Fibroblast of skin of right quadriceps (primary cell): ENCODE measurements at places on chromosomes 5 and 9.

DNA sequence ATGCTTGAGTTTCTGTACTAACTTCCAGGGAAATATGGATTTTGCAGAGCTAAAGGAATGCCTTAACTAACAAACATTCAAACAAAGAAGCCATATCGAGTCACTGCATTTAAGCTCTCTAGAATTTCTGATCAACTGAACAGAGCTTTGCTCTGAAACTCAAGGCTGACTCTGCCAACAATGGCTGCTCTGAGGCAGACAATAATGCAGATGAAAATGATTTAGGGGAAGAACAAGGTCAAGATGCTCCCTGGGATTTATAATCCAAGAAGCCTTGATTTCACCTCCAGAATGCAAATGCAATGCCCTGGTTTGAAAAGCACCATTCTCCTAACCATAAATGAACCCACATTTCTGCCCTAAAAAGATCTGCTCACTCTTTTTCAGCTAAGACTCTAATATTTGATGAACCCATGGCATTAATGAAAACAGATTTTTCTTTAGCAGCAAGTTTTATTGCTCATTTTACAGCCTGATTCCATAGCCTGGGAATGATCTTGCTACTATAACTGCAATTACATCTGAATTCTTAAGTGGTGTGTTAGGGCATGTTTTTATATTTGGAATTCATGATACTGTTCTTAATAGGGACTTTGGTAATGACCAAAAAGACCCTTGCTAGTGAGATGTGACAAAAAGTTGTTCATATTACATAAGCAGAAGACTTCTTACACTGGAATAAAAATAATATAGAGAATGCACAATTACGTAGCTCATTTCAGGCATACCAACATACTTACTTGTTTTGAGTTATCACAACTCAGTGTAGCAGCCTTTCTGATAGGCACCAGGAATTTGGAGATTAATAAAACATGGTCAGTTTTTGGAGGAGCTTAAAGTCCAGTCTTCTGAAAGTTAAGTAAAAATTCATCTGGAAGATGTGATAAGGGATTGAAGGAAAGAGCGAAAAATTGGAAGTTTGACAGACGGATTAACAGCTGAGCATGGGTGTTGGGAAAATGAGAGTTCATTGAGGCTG is 169.4 kb downstream of the TRPM3 start:
- peak; percentile 39 for DNase-seq

GRCh38 chr5:173853370-173854131 is 34.6 kb upstream of the CPEB4 start:
- no peak for DNase-seq

DNA sequence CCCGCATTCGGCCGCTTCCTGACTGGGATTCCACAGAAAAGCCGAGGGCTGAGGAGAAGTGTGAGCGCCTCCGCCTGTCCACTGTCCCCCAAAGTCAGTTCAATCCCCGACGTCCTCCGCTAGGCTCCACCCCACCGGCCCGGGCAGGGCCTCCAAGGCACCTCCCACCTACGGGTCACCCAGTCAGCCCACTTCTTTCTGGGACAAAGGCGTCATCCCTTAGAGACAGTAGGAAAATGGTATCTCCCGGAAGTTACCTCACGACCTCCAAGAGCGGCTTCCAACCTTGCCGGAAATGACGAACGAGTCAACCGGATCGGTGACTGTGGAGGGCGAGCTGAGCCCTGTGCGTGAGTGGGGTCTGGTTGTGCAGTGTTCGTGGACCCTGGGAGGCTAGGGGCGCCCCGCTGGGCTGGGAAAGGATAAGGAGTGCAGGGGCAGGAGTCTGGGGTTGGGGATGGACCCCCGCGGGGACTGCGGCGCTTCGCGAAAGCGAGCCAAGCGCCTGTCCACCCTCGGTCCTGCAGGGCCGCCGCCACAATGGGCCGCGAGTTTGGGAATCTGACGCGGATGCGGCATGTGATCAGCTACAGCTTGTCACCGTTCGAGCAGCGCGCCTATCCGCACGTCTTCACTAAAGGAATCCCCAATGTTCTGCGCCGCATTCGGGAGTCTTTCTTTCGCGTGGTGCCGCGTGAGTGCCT is at the start of the genes GDF9 and UQCRQ:
Gene GDF9, minus strand, starts transcription at position 128 of the 704 bp plus-strand sequence. CDS start 1,936 bp downstream, outside the sequence.
Gene UQCRQ, plus strand, starts transcription at position 301 of the 704 bp plus-strand sequence. Its CDS starts 240 bp downstream, at position 541.
- DNase-seq, result peak; percentile 100

GRCh38 chr9:17251100-17251499 is 116.3 kb downstream of the CNTLN start:
- DNase-seq, result no peak

- peak; percentile 70 for DNase-seq
These were observed 236.9 kb downstream of the SAXO1 start for GRCh38 chr9:18795947-18796671.

DNA sequence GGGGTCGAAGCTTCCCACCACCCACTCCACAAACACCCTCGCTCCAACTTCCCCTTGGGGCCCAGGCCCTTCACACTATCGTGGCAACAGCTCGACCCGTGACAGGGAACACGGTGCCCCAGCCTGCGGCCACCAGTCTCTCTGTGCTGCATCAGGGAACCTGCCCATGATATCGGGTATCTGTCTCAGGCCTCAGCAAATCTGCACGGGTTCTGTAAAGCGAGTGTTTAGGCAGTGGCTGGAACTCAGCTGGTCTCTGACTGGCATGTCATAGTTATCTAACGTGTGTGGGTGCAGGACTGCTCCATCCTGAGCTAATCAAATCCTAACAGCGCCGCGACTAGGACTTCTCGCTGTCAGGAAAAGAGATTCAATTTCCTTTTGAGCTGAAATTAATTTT is 42.9 kb downstream of the DBH start:
- DNase-seq, result no peak

DNA sequence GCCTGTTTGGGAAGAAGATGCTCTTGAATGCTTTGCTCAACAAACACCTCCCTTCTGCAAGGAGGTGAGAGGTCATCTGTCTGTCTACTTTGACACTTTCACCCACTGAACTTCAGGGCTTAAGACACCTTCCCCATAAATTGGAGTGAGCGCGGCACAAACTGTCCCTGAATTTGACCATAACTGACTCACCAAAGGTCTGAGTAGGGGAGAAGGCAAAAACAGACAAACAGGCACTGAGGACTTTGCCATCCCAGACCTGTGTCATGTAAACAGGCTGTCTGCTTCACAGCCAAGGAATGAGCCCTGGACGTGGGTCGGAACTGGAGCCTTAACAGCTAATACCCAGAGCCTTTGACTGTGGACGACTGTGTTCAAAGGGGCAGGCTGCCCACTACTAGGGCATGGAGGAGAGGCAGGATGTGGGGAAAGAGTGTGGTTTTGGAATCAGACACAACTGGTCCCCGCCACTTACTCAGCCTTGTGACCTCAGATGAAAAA is 320.9 kb upstream of the KLF4 start:
- DNase-seq, result no peak

GRCh38 chr5:148090773-148091250 is 27.0 kb downstream of the SPINK5 start:
- DNase-seq, result no peak

DNA sequence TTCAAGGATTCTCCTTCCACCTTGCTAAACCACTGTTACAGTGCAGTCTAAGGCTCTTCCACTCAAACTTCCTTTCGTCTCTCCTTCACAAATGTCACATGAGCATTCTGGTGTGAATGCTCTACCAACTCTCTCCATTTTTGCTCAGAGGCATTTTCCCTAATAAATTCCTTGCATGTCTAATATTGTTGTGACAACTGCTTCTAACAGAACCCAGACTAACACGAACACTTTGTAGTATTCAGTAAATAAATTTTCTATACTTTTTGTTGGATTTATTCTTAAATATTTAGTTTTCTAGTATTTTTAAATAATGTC is 24.0 kb downstream of the RAPGEF6 start:
- no peak for DNase-seq

DNA sequence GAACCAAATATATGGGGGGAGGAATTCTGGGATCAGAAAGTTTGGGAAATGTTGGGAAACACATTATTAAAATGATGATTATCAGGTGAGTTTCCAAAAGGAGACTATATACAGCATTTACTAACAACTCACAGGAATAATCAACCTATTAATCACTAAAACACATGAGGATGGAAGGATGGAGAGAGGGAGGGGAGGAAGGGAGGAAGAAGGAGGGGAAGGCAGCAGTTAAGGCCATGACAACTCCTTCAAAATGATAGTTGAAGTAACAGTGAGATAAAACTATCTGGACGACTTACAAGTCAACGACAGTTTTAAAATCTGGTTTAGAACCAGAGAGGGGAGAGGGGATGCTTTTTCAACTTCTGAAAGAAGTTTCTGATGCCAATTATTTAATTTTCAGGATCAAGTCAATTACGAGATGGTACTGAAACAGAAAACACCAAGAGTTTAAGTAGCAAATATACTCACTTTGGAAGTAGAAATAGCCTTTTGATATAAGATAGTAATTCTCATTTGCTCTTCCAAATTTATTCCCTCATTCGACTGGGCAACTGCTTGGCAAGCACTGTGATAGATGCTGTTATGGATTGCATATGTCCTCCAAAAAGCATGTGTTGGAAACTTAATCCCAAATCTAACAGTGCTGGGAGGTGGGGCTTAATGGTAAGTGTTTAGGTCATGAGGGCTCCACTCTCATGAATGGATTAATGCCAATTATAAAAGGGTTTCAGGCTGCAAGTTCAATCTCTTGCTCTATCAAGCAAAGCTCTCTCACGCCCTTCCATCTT is 30.4 kb downstream of the FBXW11 start:
- no peak for DNase-seq

GRCh38 chr5:134127376-134127861 is 12.9 kb downstream of the TCF7 start:
- DNase-seq, result no peak

GRCh38 chr5:67052034-67052433 is 144.6 kb downstream of the CD180 start:
- DNase-seq, result no peak

DNA sequence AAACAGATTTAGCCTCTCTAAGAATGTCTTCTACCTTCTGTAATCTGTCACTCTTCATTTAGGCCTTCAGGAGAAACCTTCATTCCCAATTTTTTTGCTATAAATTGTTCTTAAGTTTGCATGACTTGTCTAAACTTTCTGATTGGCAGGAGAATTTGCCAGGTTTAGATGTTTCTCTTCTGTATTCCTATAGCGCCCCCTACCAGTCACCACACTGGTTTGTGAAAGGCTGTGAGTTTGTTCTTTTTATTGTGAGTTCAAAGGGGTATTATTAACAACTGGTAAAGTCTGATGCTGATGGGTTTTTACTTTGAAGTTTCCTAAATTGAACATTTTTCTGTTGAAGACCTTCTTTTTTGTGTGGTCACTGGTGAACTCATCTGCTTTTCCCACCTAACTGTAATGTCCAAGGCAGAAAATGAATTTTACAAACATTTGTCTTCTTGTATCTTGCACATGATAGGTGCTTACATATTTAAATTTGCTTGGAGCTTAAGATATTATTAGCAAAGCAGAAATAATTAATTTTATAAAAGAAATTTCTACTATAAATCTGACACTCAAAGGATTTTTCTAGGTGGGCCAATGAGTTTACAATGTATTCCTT is 18.4 kb upstream of the F2RL2 start:
- peak; percentile 70 for DNase-seq

DNA sequence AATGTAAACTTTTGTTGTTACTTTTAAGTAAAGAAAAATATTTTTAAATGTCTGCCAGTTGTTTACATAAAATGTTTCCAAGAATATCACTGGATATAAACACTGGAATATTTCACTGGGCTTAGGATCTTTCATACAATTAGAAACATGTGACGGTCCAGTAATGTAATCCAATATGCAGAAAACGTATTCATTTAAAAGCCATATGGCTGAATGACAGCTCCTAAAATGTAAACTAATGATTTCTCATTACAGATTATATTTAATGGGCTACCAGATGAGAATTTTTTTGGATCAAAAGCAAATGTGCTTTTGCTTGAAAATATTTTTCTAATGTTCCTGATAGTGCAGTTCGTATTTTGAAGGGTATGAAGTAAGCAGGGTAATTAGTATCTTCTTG is 124.3 kb downstream of the TTC39B start:
- DNase-seq, result no peak

DNA sequence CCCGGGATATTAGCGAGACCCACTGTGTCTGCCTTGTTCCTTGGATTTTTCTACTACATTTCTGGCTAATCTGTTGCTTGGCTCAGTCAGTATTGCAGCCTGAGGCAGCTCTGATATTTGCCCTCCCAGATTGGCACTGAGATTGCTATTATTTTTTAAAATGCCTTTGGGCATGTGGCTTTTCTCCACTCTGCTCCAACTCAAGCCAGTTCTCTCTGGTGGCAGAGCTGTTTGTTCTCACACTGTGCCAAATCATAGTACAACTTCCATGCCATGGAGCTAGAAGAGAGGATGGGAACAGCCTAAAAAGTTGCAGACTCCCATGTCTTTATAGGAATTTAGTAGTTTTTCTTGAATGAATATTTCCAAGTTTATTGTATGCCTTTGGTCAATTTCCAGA is 155.9 kb upstream of the ATP10B start:
- DNase-seq, result no peak

DNA sequence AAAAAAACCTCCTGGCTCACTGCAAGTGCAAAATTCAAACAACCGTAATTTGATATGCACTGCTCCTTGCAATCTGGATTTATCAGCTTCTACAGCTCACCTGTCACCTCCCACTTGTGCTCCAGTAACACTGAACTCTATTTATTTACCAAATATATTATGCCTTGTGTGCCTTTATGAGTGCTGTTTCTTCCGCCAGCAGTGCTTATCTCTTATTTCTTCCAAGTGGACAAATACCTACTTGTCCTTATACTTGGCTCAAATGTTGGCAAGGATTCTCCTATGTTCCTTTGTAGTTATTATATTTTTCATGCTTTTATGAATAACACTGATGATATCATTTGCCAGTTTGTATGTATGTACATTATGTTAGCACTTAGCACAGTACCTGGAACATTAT is 145.7 kb upstream of the ARRDC3 start:
- DNase-seq, result no peak

DNA sequence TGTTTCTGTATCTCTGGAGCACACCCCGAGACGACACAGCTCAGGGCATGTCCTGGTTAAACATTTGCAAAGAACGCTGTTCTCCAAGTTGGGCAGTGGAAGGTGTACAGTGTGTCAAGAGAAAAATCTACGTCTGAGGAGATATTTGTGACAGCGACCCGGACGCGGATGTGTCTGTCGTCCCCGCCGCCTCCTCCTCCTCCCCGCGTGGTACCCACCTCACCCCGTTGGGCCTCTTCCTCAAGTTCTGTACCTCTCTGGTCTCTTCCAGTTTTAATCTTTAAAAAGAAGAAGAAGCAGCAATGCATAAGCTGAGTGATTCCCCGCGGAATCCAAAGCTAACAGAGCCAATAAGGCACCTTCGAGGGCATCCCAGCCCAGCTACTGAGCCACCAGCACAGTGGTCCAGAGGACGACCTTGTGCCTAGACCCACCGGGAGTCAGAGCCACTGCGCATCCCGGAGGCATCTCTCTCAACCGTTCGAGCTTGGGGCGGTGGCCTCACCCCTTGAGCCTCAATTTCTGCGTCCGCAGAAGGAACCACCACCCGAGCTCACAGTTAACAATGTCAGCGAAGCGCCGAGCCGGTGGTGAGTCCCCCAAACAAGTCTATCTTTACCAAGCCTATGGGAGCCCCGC is 467 bp downstream of the C9orf78 start:
- no peak for DNase-seq

DNA sequence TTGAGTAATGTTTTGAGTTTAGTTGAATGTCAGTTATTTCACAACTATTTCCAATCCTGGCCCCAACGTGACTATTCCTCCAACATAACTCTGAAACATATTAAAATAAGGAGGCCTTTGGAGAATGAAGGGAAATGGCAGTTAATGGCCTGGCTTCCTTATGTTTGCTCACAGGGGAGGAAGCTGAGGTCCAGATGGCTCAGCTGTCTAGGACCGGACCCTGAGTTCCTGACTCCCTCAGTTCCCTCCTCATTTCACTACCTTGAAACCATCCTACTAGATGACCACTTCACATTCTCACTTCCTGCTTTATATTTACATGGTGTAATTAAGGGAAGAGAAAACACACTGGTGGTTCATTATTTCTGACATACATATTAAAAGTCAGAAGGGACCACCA is 6.6 kb downstream of the OTULINL start:
- no peak for DNase-seq
